ENCODE measurements at places on chromosomes 2 and 18. TPM values are rescaled to one million over a fixed set of nuclear protein-coding genes. Genes with fewer than 3 reads are reported as not detected.

UNC80 gene
- total RNA-seq = not detected

POTEI gene
- 0.26 TPM for total RNA-seq

VWC2L gene
- not detected for total RNA-seq

SLC4A1AP gene
- total RNA-seq = 19.7 TPM

NTSR2 gene
- total RNA-seq = not detected

SCG2 gene
- total RNA-seq = 1.7 TPM

FRZB gene
- total RNA-seq = 71.4 TPM

CERKL gene
- not detected for total RNA-seq

CHST9 gene
- total RNA-seq = 0.06 TPM

ABCB11 gene
- total RNA-seq = not detected

SERPINB3 gene
- not detected for total RNA-seq

Data from aorta (tissue), 5 donors.